Progenitor cell of endocrine pancreas (in vitro differentiated cells): ENCODE measurements at places on chromosomes 2 and 18. TPM values are rescaled to one million over a fixed set of nuclear protein-coding genes. Genes with fewer than 3 reads are reported as not detected.

The AFF3 gene
- 7.3 and 7.5 TPM in 2 replicates for total RNA-seq

- no peaks in the 10 kb centered on the region for H3K36me3 ChIP-seq
- H3K27me3 ChIP-seq: no peaks in the 10 kb centered on the region
- H3K4me1 ChIP-seq: peaks cover 8% of the 10 kb centered on the region
- DNase-seq: no peak
Observed at GRCh38 chr2:111698089-111698488, 185.9 kb downstream of the ANAPC1 start.

- H3K4me3 ChIP-seq: no peak within 1 kb of the TSS
- peak within 1 kb of the TSS; percentile 93 for H3K27ac ChIP-seq
- H3K27me3 ChIP-seq: no peaks in the 10 kb centered on the region
Observed at GRCh38 chr2:135530313-135531230, at the start of gene ZRANB3. ZRANB3 (minus strand) TSS chr2:135531218.

- peaks cover 15% of the 10 kb centered on the region for H3K27me3 ChIP-seq
- no peaks in the 10 kb centered on the region for H3K4me1 ChIP-seq
- H3K36me3 ChIP-seq: no peaks in the 10 kb centered on the region
- H3K27ac ChIP-seq: no peak overlapping the region
- no peak for DNase-seq
Observed at GRCh38 chr2:238790126-238790832, 57.6 kb upstream of the TWIST2 start.
